Hepatocyte (in vitro differentiated cells): ENCODE measurements at places on chromosomes 11 and 22. TPM values are rescaled to one million over a fixed set of nuclear protein-coding genes. Genes with fewer than 3 reads are reported as not detected.

The SGSM1 gene
- total RNA-seq = 3.1 and 3.5 TPM in 2 replicates

The COMT gene
- total RNA-seq = 74.5 and 78.2 TPM in 2 replicates

The CBLIF gene
- total RNA-seq = 60.8 and 83.0 TPM in 2 replicates

The PHLDB1 gene
- 45.8 and 51.8 TPM in 2 replicates for total RNA-seq

The ZNF280B gene
- 2.6 and 2.8 TPM in 2 replicates for total RNA-seq

The MRPL49 gene
- total RNA-seq = 57.6 and 71.0 TPM in 2 replicates

The RPL3 gene
- total RNA-seq = 2,461 and 2,819 TPM in 2 replicates

The OR51E1 gene
- total RNA-seq = 1.2 and 1.3 TPM in 2 replicates

The TEF gene
- 5.5 and 8.9 TPM in 2 replicates for total RNA-seq

DNA sequence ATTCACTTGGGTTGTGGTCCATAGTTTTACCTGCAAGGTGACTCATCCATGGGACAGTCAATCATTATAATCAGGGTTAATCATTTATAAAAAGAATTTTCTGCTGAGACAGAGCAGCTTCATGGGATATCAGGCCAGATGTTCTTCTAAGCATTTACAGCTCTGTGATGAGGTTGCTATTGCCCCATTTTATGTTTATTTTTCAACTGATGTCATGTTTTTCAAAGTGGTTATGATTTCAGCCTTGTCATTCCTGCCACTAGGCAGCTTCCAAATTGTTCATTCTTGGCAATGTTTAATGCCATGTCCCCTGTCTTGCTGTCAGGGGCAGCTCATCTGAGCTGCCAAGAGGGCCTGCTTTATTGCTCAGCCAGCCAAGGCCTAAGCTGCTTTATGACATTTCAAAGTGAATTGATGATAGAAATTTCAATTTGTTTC, 35.9 kb upstream of the ZBED5 start:
- no peak overlapping the region for H3K4me3 ChIP-seq
- H3K27me3 ChIP-seq = no peaks in the 10 kb centered on the region
- peak overlapping the region; percentile 92 for H3K27ac ChIP-seq
- peaks cover 27% of the 10 kb centered on the region for H3K4me1 ChIP-seq
- peak; percentile 71 for DNase-seq
- no peaks in the 10 kb centered on the region for H3K36me3 ChIP-seq

- no peaks in the 10 kb centered on the region for H3K27me3 ChIP-seq
- peaks cover 3% of the 10 kb centered on the region for H3K4me1 ChIP-seq
- H3K36me3 ChIP-seq = no peaks in the 10 kb centered on the region
- no peak overlapping the region for H3K4me3 ChIP-seq
- no peak for DNase-seq
- H3K27ac ChIP-seq = no peak overlapping the region
Measured at GRCh38 chr22:48091656-48092223, 1329.3 kb downstream of the TBC1D22A start.

GRCh38 chr11:47003180-47003877, 66.8 kb downstream of the CSTPP1 start:
- DNase-seq = no peak
- no peak overlapping the region for H3K4me3 ChIP-seq
- no peaks in the 10 kb centered on the region for H3K27me3 ChIP-seq
- peaks cover 19% of the 10 kb centered on the region for H3K4me1 ChIP-seq
- H3K27ac ChIP-seq = no peak overlapping the region

DNA sequence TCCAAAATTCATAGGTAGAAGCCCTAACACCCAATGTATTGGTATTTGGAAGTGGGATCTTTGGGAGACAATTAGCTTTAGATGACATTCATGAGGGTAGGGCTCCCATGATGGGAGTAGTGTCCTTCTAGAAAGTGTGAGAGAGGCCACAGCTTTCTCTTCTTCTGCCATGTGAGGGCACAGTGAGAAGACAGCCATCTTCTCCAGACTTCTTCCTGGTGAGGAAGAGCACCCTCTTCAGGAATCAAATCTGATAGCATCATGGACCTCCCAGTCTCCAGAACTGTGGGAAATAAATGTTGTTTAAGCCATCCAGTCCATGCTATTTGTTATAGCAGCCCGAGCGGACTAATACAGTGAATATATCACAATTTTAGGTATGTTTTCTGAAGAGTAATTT, 96.9 kb downstream of the CNTN5 start:
- no peak overlapping the region for H3K4me3 ChIP-seq
- no peaks in the 10 kb centered on the region for H3K27me3 ChIP-seq
- H3K27ac ChIP-seq = no peak overlapping the region
- no peak for DNase-seq
- no peaks in the 10 kb centered on the region for H3K4me1 ChIP-seq
- H3K36me3 ChIP-seq = no peaks in the 10 kb centered on the region

DNA sequence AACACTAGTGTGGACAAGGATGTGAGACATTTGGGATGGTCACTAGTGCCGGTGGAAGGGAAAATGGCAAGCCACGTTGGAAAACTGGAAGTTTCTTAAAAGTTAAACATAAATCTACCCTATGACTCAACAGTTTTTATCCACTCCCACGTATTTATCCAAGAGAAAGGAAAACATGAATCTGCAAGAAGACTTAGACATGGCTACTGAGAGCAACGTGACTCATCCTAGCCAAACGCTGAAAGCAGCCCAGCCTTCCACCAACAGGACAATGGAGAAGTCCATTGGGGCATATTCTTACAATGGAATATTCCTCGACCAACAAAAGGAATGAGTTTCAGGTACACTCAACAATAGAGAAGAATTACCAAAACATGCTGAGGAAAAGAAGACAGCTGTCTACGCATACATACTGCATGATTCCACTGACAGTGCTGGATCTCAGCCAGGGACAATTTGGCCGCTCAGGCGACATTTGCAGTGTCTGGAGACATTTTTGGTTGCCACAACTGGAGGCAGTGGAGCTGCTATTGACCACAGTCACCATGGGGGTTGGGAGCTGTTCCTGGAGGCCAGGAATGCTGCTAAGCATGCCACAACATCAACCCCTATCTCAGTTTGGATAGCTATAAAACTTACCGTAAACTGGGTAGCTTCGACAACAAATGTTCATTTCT, 21.2 kb downstream of the SYT13 start:
- no peaks in the 10 kb centered on the region for H3K27me3 ChIP-seq
- H3K27ac ChIP-seq = peak overlapping the region; percentile 44
- peak; percentile 57 for DNase-seq
- H3K4me3 ChIP-seq = no peak overlapping the region
- H3K4me1 ChIP-seq = peaks cover 29% of the 10 kb centered on the region
- H3K36me3 ChIP-seq = no peaks in the 10 kb centered on the region

DNA sequence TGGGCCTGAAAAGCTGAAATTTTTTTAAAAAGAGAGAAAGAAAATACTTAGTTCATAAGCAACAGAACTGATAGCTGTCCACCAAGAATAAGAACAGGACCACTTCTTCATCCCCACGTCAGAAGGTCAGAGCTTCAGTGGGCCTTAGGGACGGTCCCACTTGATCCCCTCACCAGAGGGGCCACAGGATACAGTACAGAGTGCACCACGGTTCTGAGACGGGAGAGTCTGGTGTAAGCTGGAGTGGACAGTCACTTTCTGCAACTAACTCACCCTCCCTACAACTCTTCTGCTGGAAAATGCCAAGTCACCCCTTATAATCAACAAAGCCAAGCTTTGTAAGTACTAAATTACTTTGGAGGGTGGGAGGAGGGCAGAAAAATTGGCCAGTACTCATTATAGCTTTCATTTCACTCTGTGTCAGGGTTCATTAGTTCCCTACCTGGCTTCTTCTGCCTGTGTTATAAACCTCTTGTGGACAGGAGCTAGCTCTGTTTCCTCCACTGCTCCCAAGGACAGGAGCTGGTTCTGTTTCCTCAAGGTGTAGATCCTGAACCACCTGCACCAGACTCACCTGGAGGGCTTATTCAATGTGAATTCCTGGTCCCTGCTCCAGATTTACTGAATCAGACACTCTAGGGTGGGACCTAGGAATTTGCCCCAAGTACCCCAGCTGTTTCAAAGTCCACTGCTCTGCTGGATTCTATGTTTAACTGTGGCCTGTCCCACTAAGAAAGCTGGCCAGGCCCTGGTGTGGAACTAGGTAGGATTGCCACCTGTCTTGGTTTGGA, 39.6 kb downstream of the SCGB1A1 start:
- no peaks in the 10 kb centered on the region for H3K27me3 ChIP-seq
- no peak for DNase-seq
- peaks cover 18% of the 10 kb centered on the region for H3K4me1 ChIP-seq
- no peaks in the 10 kb centered on the region for H3K36me3 ChIP-seq
- peak overlapping the region; percentile 91 for H3K27ac ChIP-seq

DNA sequence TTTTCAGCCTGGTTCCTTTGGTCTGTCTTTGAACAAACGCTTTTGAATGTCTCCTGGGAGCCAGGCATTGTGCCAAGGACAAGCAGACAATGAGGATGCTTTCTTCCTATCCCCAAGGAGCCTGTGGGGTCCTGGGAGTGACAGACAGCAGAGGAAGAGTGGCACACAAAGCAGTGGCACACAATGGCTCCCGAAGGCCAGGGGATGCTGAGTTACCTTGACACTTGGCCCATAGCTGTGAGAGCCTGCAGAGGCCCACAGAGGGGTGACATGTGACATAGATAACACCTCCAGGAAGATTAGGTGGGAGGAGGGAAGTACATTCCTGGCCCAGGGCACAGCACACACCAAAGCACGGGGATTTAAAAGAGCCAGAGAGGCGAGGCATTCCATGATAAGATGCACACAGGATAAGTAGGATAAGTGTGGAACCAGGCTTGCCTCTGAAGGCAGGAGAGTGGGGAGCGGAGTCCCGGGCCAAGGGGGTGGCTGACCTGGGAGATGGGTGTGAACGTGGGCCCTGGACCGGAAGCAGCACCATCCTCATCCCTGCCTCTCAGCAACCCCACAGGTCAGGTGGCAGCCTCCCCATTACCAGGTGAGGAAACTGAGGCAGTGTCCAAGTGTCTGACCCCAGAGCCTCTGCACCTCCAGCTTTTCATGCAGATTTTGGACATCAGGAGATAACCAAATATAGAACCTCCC, 6.3 kb downstream of the UPB1 start:
- H3K4me1 ChIP-seq = peaks cover 34% of the 10 kb centered on the region
- peak; percentile 45 for DNase-seq
- H3K36me3 ChIP-seq = no peaks in the 10 kb centered on the region
- H3K27ac ChIP-seq = peak overlapping the region; percentile 56

- peaks cover 32% of the 10 kb centered on the region for H3K4me1 ChIP-seq
- H3K27me3 ChIP-seq = no peaks in the 10 kb centered on the region
- peak overlapping the region; percentile 79 for H3K27ac ChIP-seq
- no peaks in the 10 kb centered on the region for H3K36me3 ChIP-seq
- no peak overlapping the region for H3K4me3 ChIP-seq
Measured at GRCh38 chr11:78351193-78351592, 66.4 kb downstream of the GAB2 start.

DNA sequence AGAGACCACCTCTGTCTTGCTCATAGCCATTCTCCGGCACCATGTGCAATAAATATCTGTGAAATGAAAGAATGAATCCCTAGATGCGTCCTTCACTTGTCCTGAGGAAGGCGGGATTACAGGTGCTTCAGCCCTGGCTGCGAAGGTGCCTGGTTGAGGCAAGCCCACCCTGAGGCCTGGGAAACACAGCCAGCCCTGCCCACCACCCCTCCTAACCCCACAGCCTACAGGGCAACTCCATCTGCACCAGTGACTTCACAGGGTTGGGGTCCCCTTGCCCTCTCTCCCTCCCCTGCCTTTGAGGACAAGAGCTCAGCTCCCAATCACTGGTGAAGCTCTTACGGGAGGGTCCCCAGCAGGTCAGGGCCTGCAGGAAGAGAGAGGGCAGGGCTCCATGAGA, 17.5 kb upstream of the SCGB1A1 start:
- peaks cover 54% of the 10 kb centered on the region for H3K4me1 ChIP-seq
- no peaks in the 10 kb centered on the region for H3K27me3 ChIP-seq
- H3K4me3 ChIP-seq = no peak overlapping the region
- H3K27ac ChIP-seq = peak overlapping the region; percentile 96
- no peak for DNase-seq

DNA sequence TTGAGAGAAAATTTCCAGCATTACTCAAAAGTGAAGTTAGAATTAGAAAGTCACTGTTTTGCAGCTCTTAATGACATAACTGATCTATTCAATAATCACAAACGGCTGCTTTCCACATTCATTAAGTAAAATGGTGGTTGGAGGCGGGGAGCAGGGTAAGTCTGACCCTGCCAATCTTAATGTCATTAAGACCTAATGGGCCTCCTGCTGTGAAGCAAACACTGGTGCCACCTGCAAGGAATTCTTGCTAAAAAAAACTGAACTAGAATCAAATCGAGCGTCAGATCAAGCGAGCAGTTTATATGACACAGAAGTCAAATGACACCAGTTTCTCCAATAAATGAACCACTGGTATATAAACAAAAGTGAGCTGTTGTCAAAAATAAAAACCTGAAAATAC, 351.5 kb downstream of the BRD1 start:
- DNase-seq = no peak
- peaks cover 14% of the 10 kb centered on the region for H3K27me3 ChIP-seq
- H3K36me3 ChIP-seq = no peaks in the 10 kb centered on the region
- no peak overlapping the region for H3K27ac ChIP-seq
- H3K4me1 ChIP-seq = no peaks in the 10 kb centered on the region
- H3K4me3 ChIP-seq = no peak overlapping the region

DNA sequence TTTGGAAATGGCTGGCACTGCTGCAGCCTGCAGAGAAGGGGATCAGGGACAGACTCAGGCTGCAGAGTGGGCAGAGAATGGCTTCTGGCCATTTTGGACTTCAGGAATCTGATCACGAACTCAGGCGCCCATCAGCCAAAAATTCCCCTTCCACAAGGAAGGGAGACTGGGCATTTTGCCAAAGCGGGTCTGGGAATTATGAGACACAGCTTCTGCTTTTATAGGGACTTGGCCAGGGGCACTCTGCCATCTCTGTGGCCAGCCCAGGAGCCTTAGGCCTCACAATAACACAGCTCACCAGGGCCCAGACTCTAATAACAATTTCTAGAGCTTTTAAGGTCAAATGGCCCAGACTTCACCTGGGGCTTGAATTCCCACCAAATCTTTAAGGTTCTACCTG, 74.7 kb downstream of the CHST1 start:
- no peak for DNase-seq
- H3K36me3 ChIP-seq = no peaks in the 10 kb centered on the region
- H3K27ac ChIP-seq = no peak overlapping the region
- H3K4me3 ChIP-seq = no peak overlapping the region
- H3K4me1 ChIP-seq = no peaks in the 10 kb centered on the region
- H3K27me3 ChIP-seq = peaks cover 12% of the 10 kb centered on the region

DNA sequence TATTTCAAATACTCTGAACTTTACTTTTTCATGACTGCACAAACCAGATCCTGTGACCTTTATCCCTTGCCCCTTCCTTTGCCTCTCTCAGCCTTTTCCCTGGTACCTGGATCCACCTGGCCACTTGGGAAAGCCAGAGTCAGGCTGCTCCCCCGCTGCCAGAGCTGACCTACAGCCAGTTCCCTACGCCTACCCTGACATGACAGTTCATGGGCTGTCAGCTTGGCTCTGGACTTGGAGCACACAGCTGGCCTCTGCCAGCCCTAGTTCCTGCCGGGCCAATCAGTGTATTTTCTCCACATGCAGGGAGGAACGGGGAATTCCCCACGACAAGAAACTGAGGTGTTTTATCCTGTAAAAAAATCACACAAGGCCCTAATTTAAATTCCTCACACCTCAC, 382.6 kb downstream of the INSC start:
- H3K4me1 ChIP-seq = peaks cover 5% of the 10 kb centered on the region
- peak; percentile 19 for DNase-seq
- H3K36me3 ChIP-seq = no peaks in the 10 kb centered on the region
- no peak overlapping the region for H3K4me3 ChIP-seq
